ENCODE measurements at places on chromosomes 1 and 21.
A peak's percentile ranks its signal among the peaks of the same experiment; 100 is the strongest.

DNA sequence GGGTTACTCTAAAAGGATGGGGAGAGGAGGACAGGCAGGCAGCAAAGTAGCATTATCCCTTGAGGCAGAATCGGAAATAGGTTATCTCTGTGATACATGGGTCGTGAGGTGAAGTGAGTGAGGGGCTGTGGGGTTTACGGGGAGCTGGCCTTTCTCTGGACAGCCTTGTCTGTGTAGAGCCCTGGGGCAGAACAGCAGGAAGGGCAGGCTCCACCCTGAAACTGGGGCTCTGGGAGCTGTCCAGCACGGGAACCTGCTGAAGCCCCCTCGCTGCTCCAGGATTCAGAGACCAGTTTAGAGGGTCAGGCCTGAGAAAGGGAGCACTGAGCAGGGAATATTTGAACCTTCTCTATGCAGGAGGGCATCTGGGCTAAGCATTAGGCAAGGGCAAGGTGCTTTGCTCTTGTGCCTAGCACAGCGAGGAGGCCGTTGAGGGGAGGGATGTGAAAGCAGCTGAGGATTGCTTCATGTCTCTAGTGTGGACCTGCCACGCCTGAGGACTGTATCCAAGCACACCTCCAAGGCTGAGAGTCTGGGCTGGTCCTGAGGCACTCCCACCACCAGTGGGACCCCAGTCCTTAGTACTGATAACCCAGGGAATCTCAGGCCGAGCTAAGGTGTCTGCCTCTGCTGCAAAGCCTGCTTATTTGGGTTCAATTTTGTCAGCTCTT, 55.8 kb downstream of the NAV1 start:
- DNase-seq = peak; percentile 59

DNA sequence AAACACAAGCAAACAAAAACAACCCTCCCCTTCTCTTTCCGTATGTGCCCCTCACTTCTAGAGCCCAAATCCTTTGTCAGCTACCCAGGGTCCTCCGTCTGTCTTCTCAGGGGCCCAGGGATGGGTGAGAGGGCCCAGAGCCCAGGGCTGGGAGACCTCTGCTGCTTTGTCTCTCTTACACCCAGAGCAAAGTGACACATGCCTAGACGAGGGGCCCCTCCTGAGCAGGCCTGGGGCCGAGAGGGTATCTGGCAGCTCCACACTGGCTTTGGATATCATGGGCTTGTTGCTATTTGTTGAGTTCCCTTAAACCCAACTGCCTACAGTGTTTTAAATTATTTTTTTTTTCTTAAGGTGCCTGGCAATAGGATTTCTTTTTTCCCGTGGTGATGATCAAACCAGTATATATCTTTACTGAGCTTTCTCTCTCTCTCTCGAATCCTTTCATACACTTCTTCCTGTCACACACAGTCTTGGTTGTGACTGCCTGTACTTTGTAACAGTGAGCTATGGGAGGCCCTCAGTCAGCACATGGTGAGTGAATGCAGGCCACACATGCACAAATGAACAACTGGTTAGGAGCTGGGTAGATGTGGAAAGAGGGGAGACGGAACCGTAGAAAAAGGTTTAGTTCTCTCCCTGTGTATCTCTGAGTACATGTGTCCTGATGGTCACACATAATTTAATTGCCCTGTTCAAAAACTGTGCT, 14.5 kb downstream of the RASSF5 start:
- DNase-seq = no peak

GRCh38 chr1:59062743-59063142, 234.2 kb upstream of the FGGY start:
- DNase-seq = no peak

DNA sequence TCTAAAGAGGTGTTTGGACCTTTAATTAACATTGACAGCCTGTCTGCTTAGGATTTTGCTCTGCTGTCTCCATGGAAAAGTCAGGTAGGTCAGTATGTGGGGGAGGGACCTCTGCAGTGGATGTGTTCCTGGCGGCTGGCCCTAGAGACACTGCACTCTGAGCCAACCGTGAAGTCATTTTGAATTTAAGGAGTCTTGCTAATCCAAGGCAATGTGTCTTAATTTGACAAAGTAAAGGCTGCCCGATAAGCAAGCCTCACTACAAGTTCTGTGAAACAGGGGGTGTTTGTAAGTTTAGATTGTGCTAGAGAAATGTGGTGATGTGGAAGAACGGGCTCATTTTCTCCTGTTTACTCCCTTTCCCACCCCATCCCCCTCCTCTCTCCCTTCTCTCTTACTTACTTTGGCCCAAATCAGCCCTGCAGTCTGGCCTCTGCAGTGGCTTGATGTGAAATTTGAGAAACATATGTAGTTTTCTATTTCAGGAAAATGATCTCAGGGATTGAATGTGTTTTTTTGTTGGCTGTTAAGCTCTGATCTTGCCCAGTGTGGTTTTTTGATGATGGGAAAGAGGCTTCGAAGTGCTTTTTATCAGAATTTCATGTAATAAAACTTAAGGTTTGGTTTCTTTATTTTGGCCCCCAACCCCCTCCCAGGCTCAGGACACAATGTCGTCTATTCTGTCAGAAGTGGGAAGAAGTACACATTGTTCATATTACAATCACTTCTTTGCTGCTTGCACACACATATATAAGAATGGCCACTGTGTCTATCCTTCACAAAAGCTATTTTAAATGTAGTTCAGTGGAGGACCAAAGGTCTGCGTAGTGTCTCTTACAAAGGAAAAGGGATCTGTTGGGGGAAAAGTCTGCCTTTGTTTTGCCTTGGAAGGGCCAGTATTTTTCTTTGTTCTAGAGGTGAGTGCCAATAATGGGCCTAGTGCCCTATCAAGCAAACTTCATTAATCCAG, 96.6 kb downstream of the FGGY start:
- peak; percentile 93 for DNase-seq

- DNase-seq = no peak
Measured at GRCh38 chr1:20031161-20031560, 38.8 kb upstream of the PLA2G5 start.

GRCh38 chr1:183840140-183840539, 35.2 kb downstream of the RGL1 start:
- no peak for DNase-seq

DNA sequence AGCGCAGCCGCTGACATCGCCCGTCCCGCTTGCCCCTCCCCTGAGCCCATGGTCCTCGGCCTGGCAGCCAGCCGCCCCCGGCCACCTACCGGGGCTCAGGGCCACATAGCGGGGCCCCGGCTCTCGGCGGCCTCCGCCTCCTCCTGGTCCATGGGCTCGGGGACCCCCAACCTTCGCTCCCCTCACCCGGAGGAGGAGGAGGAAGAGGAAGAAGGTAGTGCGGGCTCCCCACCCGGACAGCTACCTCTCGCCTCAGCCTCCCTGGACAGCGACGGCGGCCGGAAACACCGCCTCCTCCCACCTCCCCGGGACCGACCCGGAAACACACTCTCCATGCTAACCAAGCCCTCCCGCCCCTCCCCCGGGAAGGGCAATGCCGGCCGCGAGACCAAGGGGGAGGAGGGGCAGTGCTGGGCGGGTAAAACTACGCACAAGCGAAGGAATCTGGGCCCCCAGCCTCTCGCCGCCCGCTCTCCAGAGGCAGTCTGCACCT, at the start of gene KIAA0319L:
Gene KIAA0319L, minus strand, starts transcription at position 286 of the 493 bp plus-strand sequence. CDS start 2,912 bp downstream, outside the sequence.
- no peak for DNase-seq

DNA sequence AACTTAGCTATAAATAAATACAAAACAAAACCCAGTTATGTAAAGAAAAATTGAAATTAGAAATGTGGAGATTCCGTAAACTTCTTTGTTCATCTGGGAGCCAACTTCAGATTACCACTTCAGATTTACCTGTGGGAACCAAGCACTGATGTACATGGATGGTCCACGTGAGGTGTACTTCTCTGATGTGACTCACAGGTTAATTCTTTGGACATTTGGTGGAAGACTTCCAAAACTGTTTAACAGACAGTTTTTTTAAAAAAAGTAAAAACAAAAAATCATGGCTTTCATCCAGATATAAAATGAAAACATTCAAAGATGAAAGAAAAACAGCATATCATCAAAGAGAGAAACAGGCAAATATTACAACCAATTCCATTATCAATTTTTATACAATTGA, 92.0 kb downstream of the MAST2 start:
- no peak for DNase-seq

GRCh38 chr1:221188458-221188857, 309.2 kb downstream of the HLX start:
- DNase-seq = no peak

DNA sequence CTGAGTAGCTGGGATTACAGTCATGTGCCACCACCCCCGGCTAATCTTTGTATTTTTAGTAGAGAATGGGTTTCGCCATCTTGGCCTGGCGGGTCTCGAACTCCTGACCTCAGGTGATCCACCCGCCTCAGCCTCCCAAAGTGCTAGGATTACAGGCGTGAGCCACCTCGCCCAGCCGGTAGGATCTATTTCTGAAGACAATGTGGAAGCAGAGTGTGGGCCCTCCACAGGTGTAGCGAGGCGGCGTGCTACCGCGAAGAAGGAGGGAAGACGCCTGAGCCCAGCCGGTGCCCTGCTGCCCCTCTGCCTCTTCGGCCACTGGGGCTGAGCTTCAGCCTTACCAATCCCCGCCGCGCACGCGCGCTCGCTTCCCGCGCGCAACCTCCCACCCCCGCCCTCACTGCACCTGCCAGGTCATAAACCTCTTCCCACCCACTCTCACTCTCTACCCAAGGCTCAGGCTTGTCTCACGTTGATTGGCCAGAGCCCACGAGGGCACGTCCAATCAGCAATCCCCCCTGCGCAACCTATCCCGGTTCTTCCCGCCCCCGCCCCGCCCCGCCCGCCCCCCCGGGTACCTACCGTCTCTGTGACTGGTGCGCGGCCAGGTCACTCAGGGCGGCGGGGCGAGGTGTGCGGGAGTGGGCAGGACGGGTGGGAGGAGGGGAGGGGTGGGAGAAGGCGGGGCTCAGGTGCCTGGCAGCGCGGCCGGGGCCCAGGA, 409 bp upstream of the HOOK1 start:
- peak; percentile 80 for DNase-seq

DNA sequence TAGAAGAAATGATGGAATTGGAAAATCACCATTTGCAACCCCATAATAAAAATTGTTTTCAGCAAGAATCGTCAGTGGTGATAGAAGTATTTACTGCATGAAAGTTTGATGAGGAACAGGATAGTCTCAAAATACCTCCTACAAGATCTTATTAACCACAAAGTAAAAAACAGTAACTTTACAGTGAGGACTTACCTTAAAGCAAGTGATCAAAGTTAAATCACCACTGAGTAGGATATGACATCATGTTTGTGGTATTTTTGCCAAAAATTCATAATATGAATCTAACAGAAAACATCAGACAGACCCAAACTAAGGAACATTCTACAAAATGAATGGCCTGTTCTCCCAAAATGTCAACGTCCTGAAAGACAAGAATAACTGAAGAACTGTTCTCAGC, 19.9 kb downstream of the ALDH9A1 start:
- DNase-seq = no peak

GRCh38 chr1:50667272-50667671, 244.0 kb upstream of the DMRTA2 start:
- DNase-seq = no peak

- no peak for DNase-seq
Measured at GRCh38 chr1:209155546-209155945, 428.0 kb upstream of the CAMK1G start.

- DNase-seq = no peak
Measured at GRCh38 chr21:42708107-42708506, 54.7 kb downstream of the PDE9A start.

DNA sequence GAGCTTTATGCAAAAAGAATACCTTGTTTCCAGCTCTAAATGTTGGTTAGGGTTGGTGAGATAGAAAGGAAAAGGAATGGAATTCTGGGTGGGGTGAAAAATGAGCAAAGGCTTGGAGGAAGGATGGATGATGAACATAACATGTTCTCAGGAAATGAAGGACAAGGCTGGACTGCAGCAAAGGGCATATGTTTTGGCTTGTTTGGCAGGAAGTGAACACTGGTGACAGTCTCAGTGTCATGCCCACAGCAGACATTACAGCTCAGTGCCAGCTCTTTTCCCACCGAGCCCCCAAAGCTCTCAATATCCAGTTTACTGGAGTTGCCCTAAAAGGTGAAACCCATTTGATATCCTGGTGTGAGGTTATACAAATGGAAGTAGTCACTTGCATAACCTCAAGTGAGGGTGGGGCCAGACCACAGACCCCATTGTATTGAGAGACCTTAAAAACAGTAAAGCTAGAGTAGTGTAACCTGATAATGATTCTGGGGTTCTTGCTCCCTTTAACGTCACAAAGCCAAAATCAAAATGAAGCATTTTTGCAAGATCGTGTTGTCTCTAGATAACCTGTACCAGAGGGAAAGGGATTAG, 270.6 kb downstream of the NFIA start:
- DNase-seq = no peak

DNA sequence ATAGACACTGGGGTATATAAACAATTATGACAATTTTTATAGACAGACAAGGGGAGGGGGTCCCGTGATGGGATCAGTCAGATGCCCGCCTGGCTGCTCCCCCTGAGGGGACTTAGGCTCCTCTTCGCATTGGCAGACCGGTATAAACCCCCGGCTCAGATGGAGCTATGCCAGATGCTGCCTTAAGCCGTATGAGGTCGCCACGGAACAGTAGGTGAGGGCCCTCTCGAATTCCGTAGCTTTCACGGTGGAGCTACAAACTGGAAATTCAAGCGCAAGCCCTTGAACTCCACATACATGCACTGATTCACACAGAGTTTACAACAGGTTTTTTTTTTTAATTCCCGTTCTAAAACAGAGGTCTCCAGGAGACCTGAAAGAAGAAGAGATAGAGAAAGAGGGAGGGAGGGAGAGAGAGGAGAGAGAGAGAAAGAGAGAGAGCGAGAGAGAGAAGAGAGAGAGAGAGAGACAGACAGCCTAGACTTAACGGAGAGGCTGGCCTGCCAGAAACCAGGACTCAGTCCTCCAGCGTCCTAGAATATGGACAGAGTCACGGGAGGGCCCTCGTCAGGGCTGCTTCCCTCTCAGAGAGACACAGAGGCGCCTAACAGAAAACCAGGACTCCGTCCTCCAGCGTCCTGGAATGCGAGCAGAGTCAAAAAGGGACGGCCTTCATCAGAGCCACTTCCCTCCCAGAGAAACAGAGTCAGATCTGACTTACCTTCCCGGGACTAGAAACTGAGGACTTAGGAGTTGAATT, 24.4 kb upstream of the TMEM54 start:
- peak; percentile 44 for DNase-seq

- peak; percentile 79 for DNase-seq
Measured at GRCh38 chr1:147598621-147599361, 57.5 kb downstream of the BCL9 start.

- no peak for DNase-seq
Measured at GRCh38 chr21:25496825-25497482, 110.3 kb downstream of the MRPL39 start.

GRCh38 chr1:221203224-221204054, 324.2 kb downstream of the HLX start:
- DNase-seq = peak; percentile 89

- DNase-seq = no peak
Measured at GRCh38 chr1:245480393-245481120, 325.8 kb downstream of the KIF26B start.

GRCh38 chr1:32501865-32502264, 37.0 kb downstream of the ZBTB8B start:
- DNase-seq = no peak

GRCh38 chr1:171532520-171532919, 47.2 kb downstream of the PRRC2C start:
- no peak for DNase-seq

GRCh38 chr1:87151500-87152421, 176.9 kb upstream of the LMO4 start:
- peak; percentile 84 for DNase-seq
